ENCODE measurements at places on chromosomes 4 and X. TPM values are rescaled to one million over a fixed set of nuclear protein-coding genes. Genes with fewer than 3 reads are reported as not detected.

NXF2B gene
- not detected for total RNA-seq

DDIT4L gene
- 1.7 TPM for total RNA-seq

SERPINA7 gene
- total RNA-seq: not detected

EIF1AX gene
- 52.2 TPM for total RNA-seq

TAB3 gene
- 49.6 TPM for total RNA-seq

PAGE1 gene
- total RNA-seq: not detected

HPGDS gene
- total RNA-seq: not detected

EPHA5 gene
- total RNA-seq: 5.4 TPM

ARMCX1 gene
- total RNA-seq: 32.7 TPM

TTC29 gene
- total RNA-seq: not detected

GPAT3 gene
- total RNA-seq: 56.7 TPM

SH3D19 gene
- 143 TPM for total RNA-seq

DMRTC1 gene
- total RNA-seq: not detected

MID1 gene
- total RNA-seq: 9.5 TPM

TGIF2LX gene
- not detected for total RNA-seq

MAGEC1 gene
- not detected for total RNA-seq

SPANXD gene
- not detected for total RNA-seq

IL15 gene
- total RNA-seq: 25.3 TPM

NOP14 gene
- 19.3 TPM for total RNA-seq

RAI2 gene
- 12.1 TPM for total RNA-seq

ZXDA gene
- total RNA-seq: 10.9 TPM

SPANXN2 gene
- not detected for total RNA-seq

GPR173 gene
- 1.2 TPM for total RNA-seq

NPNT gene
- 907 TPM for total RNA-seq

TMPRSS11A gene
- not detected for total RNA-seq

MAGEB18 gene
- total RNA-seq: not detected

ASB12 gene
- total RNA-seq: not detected

PDCL2 gene
- total RNA-seq: not detected
